ENCODE measurements at places on chromosomes 7 and 10.

- DNase-seq: no peak
These were observed 7.6 kb downstream of the LZTS2 start for GRCh38 chr10:101007099-101007711.

DNA sequence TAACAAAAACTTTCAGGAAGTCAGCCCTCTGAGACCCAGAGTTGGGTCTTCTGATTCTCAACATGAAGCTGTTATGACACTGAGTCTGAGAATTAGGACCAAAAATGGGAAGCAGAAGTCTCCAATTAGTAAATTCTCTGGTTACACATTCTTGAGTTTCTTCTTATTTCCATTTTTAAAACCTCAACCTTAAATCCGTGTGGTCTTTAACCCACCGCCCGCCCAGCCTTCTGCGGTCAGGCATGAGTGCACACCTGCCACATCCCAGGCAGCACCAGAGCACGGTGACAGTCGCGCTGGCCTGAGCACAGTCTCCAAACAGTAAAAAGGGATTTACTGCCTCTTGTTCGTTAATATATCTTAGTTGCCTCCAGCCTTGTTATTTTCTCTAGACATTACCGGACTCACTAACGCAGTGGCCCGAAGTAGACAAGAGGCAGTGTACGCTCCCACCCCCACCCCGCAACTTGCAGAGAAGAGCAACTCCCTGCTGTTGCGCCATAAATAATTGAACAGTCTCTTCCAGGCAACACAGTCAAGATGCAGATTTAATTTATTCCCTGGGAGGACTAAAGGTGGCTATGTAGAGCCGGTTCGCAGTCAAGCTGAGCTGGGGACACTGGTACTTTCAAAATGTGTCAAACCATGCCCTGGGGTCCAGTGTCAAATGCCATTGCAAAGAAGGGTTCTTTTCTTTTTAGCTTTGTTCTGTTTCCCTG lies 147.0 kb upstream of the CELF2 start:
- no peak for DNase-seq

- DNase-seq: no peak
These were observed 29.9 kb downstream of the CALML5 start for GRCh38 chr10:5469353-5470061.

GRCh38 chr10:74011017-74011416 lies 13.1 kb downstream of the VCL start:
- no peak for DNase-seq

DNA sequence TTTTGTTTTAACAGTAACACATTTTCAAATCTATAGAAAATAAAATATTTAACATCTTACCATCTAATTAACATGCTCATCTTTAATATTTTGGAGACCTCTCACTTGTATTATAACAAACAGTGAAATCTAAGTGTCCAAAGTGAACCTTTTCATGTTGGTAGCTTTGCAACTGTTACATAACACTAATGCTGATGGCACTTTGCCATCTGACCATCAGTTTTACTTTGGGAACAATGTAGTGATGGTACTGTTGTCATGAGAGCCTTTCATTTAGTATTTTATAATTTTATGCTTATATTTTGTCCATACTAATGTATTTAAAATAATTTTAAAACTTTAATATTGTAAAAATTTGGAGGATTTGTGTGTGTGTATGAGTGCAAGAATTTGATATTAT lies 1017.0 kb upstream of the KCND2 start:
- DNase-seq: no peak

DNA sequence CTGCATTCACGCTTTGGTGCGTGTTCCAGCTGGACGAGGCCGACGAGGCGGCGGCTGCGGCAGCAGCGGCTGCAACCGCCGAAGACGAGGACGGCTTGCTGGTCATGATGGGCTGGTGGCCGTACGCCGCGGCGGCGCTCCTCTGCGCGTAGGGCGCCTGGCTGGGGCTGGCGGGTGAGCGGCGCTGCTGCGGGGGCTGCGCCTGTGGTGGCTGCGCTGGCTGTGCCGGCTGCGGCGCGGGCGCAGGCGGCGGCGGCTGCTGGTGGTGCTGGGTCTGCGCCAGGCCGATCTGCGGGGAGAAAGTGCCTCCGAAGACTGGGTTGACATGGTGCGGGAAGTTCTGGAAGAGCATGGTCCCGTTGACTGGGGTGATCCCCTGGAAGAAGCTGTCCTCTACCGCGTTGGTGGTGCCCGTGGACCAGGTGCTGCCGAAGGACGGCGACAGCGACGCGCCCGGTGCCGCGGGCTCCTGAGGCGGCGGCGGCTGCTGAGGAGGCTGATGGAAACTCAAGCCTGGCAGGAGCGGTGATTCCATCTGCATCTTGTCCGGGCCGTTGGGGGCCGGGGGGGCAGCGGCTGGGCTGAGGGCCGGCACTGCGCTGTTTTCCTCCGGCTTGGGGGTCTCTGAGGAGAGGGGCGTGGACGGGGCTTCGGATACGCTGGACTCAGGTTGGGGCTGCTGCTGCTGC lies 51.1 kb downstream of the CPEB3 start:
- DNase-seq: no peak

GRCh38 chr7:77827999-77828398 lies 29.4 kb downstream of the PHTF2 start:
- no peak for DNase-seq

GRCh38 chr10:88271761-88272543 lies 311.2 kb downstream of the RNLS start:
- no peak for DNase-seq

DNA sequence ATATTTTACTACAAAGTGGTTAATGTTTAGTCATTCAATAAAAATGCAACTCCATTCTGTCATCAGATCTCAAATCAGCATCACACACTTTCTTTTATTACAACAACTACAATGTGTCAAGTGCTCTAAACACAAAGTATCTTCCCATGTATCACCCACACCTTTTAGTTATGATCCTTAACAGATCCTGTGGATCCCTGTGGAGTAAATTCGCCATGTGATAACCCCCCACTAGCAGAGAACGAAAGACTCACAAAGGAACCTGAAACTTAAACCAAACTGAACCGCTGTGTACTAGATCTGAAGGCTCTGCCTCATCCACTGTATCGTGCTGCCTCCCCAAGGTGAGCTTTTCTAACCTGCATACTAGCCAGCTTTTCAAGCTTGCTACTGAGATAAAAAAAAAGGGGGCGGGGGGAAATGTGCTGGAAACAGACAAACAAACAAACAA lies 1.7 kb downstream of the DPY19L1 start:
- no peak for DNase-seq

DNA sequence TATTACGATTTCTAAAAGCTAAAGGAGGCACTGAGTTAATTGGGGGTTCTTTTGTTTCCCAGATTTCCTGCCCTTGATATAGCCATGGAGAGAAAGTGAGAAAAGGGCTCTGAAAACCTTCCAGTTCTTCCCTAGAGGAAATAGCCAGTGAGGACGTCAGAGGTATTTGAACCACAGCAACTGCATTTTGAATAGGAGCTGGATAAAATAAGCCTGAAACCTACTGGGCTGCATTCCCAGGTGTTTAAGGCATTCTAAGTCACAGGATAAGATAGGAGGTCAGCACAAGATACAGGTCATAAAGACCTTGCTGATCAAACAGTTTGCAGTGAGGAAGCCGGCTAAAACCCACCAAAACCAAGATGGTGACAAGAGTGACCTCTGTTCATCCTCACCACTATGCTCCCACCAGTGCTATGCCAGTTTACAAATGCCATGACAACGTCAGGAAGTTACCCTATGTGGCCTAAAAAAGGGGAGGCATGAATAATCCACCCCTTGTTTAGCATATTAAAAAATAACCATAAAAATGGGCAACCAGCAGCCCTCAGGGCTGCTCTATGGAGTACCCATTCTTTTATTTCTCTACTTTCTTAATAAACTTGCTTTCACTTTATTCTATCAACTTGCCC lies 85.1 kb upstream of the FRMD4A start:
- no peak for DNase-seq
